Heart right ventricle (tissue), 16 donors: ENCODE measurements at places on chromosomes 4 and X. TPM values are rescaled to one million over a fixed set of nuclear protein-coding genes. Genes with fewer than 3 reads are reported as not detected.

DNA sequence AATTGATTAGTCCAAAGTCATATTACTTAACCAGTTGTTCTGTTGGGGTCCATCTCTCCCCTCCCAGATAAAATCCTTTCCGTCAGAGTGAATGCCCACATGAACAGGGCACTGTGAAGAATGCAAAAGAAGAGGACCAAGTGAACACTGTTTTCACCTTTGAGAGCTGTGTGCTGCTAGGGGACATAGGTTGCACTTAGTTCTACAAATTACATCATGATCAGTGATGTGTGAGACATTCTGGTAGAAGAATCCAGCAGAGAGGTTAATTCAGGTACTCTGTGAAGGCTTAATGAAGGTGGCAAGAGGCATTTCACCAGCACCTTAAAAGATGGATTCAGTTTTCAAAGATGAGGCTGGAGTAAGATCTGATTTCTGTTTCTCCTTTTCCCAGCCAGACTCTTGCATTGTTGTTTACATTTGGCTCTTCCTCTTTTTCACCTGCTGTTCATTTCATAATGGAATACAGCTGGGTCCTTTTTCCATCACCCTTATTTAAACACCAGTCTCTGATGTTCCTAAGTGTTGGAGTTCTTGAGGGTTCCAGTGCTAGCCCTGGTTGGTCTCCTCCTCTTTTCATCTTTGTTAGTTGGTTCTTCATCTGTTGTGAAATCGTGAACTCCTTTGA is 10.9 kb downstream of the GAB1 start:
- DNase-seq, result no peak

The TECRL gene
- polyA plus RNA-seq, result 401 TPM

The VCX2 gene
- not detected for polyA plus RNA-seq

GRCh38 chr4:176193126-176193525 is 2.3 kb downstream of the SPATA4 start:
- no peak for DNase-seq

GRCh38 chr4:185394568-185395237 is 1.0 kb downstream of the LRP2BP start:
- no peak for DNase-seq

DNA sequence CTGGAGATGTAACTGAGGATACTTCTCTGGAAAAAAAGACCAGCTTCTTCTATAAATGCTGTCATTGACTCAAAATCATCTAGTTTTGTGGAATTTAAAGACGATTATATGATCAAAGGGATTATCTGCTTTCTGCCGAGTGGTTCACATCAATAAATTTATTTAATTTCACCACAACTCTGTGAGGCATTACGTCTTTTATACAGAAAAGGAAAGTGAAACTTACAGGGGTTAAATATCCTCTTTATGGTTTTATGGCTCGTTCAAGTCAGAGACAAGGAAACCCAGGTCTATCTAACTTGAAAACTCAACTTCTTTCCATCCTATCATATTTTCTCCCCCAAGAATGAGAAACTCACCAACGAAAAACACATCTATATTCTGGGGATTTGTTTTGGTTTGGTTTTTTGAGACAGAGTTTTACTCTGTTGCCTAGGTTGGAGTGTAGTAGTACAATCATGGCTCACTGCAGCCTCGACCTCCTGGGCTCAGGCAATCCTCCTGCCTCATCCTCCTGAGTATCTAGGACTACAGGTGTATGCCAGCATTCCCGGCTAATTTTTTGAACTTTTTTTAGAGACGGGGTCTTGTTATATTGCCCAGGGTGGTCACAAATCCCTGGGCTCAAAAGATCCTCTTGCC is 377.9 kb upstream of the EMCN start:
- no peak for DNase-seq
